Pancreas (tissue), 10 donors: ENCODE measurements at places on chromosomes 2 and 18. TPM values are rescaled to one million over a fixed set of nuclear protein-coding genes. Genes with fewer than 3 reads are reported as not detected.

DNA sequence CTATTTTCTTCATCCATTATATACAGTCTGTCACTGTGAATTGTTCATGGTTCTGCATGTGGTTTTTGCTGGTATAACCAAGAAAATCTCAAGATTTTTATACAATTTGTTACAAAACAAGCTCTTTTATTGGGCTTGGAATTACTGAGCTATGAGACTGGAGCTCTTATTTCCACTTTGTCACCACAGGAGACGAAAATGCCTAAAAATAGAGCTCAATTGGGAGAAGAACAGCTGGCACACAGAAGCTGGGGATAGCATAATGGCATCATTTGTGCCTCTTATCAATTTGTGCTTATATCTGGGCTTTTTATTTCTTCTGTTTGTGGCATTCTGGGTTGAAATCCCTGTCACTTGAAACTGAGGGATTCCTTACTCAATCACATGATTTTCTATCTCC, 219.1 kb downstream of the CALCRL start:
- H3K27ac ChIP-seq = no peak overlapping the region
- H3K4me3 ChIP-seq = no peak overlapping the region
- no peak for DNase-seq
- H3K4me1 ChIP-seq = no peaks in the 10 kb centered on the region
- H3K36me3 ChIP-seq = no peaks in the 10 kb centered on the region
- H3K27me3 ChIP-seq = no peaks in the 10 kb centered on the region

GRCh38 chr2:237181844-237182243, 96.2 kb downstream of the COPS8 start:
- H3K4me1 ChIP-seq = no peaks in the 10 kb centered on the region
- H3K27me3 ChIP-seq = no peaks in the 10 kb centered on the region
- no peaks in the 10 kb centered on the region for H3K36me3 ChIP-seq
- H3K27ac ChIP-seq = no peak overlapping the region
- H3K4me3 ChIP-seq = no peak overlapping the region
- DNase-seq = no peak

CYBRD1 gene
- total RNA-seq = 6.0 TPM

GRCh38 chr2:223328578-223328977, 273.6 kb downstream of the SCG2 start:
- H3K27me3 ChIP-seq = no peaks in the 10 kb centered on the region
- H3K36me3 ChIP-seq = no peaks in the 10 kb centered on the region
- H3K4me1 ChIP-seq = no peaks in the 10 kb centered on the region
- no peak overlapping the region for H3K4me3 ChIP-seq
- DNase-seq = no peak

DNA sequence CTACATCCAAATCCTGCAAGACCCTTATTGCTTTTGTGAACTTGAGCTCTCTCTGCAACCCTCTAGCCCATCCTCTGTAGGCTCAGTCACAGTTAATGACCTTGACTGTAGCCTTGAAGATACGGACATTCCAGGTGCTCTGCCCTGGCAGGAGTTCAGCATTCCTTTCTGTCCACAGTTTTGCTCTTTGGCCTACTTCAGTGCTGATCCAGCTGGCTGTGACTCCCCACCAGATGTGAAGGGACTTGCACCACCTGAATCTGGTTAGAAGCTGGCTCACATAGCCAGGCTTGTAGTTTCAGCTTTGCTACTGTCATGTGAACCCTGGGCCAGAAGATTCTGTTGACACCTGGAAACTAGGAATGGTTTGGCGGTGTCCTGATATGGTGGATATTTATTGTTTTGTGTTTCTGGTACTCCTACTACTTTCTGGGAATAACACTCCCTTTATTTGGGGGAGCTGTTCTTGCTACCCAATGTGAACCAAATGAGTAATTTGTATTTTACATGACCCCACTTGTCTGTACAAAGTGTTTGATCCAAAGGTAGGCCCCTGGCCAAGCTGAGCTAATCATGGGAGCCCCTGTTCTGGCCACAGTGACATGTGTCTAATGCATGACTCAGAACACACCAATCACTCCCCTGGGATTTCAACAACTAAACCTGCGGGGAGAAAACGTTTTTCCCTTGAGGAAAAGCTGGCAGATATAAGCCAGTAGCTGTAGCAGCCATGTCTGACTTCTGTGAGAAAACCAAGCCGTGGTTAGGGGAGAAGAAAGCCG, 73.4 kb downstream of the CDCA7 start:
- H3K27me3 ChIP-seq = no peaks in the 10 kb centered on the region
- no peak for DNase-seq
- no peaks in the 10 kb centered on the region for H3K36me3 ChIP-seq
- H3K4me3 ChIP-seq = no peak overlapping the region
- H3K4me1 ChIP-seq = no peaks in the 10 kb centered on the region

- peaks cover 7% of the 10 kb centered on the region for H3K4me1 ChIP-seq
Observed at GRCh38 chr2:11132036-11132671, 23.1 kb upstream of the SLC66A3 start.

HAT1 gene
- 19.0 TPM for total RNA-seq

TEX44 gene
- total RNA-seq = not detected

DNA sequence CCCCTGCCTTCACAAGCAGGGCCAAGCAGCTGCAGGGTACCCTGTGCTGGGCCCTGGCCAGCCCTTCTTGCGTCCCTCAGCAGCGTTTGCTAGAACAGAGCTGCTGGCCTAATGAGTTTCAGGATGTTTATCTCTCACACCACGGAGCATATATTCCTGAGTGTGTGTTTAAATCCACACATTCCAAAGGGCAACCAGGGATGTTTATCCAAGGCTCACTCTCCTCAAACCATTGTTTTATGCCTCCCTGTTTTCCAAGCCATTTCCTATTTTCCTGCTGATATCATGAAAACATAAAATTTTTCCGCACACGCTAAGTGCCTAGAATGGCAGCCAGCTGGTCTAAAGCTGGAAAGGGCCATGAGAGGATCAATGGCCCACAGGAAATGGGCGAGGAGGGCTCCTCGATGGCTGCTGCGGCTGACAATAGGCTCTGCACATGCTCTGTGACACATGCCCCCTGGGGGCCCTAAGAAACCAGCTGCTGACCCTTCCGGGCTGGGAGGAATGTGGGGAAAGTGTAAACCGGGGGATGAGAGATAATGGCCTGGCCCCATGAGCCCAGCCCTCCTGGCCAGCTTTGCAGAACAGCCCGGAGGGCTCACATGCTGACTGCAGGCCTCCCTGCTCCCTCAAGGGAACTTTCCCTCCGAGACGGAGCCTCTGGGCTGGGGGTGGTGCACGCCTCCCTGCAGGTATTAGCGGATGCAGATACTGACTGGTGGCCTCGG, 194.0 kb downstream of the NDUFA10 start:
- no peak overlapping the region for H3K4me3 ChIP-seq
- no peak for DNase-seq
- H3K27ac ChIP-seq = no peak overlapping the region
- no peaks in the 10 kb centered on the region for H3K36me3 ChIP-seq

GRCh38 chr2:164538240-164538866, 82.9 kb downstream of the GRB14 start:
- no peaks in the 10 kb centered on the region for H3K36me3 ChIP-seq
- no peak overlapping the region for H3K4me3 ChIP-seq
- no peaks in the 10 kb centered on the region for H3K27me3 ChIP-seq
- H3K27ac ChIP-seq = no peak overlapping the region
- peaks cover 8% of the 10 kb centered on the region for H3K4me1 ChIP-seq

PDE11A gene
- total RNA-seq = 1.2 TPM

GRCh38 chr2:205022841-205023240, 477.6 kb downstream of the PARD3B start:
- H3K4me1 ChIP-seq = no peaks in the 10 kb centered on the region
- H3K27me3 ChIP-seq = no peaks in the 10 kb centered on the region
- H3K36me3 ChIP-seq = no peaks in the 10 kb centered on the region
- no peak for DNase-seq

GPR39 gene
- 4.1 TPM for total RNA-seq

DAPL1 gene
- total RNA-seq = 5.1 TPM

- no peaks in the 10 kb centered on the region for H3K27me3 ChIP-seq
- no peaks in the 10 kb centered on the region for H3K4me1 ChIP-seq
- DNase-seq = no peak
- no peak overlapping the region for H3K4me3 ChIP-seq
Observed at GRCh38 chr2:152506843-152507242, 171.9 kb downstream of the FMNL2 start.

POMC gene
- total RNA-seq = 5.4 TPM

GRCh38 chr2:111923276-111923804, 24.9 kb downstream of the MERTK start:
- no peaks in the 10 kb centered on the region for H3K27me3 ChIP-seq
- DNase-seq = no peak
- H3K36me3 ChIP-seq = no peaks in the 10 kb centered on the region
- no peak overlapping the region for H3K4me3 ChIP-seq
- no peak overlapping the region for H3K27ac ChIP-seq
- peaks cover 16% of the 10 kb centered on the region for H3K4me1 ChIP-seq

GRCh38 chr2:158004126-158004764, 97.4 kb upstream of the UPP2 start:
- no peak overlapping the region for H3K27ac ChIP-seq
- H3K27me3 ChIP-seq = no peaks in the 10 kb centered on the region
- no peak overlapping the region for H3K4me3 ChIP-seq
- H3K4me1 ChIP-seq = peaks cover 11% of the 10 kb centered on the region
- no peak for DNase-seq

- H3K27me3 ChIP-seq = no peaks in the 10 kb centered on the region
- no peak for DNase-seq
- H3K4me1 ChIP-seq = no peaks in the 10 kb centered on the region
- no peak overlapping the region for H3K27ac ChIP-seq
- H3K36me3 ChIP-seq = no peaks in the 10 kb centered on the region
Observed at GRCh38 chr2:57465967-57466366, 580.6 kb upstream of the VRK2 start.

DNA sequence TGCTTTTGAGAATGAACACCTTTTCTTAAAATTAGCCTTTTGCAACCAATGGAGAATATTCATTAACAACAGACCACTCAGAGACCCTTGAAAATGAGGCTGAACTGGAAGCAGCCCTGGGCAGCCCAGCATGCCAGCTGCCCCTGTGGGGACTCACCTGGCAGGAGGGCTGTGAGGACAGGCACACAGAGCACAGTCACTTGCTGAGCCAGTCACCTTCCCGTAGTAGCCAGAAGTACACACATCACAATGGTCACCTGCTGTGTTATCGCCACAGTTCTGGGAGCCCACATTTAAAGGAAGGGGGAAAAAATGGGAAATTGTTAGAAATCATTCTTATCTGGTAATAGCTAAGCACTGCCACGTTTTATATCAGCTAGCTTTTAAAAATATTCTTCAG, 115.5 kb downstream of the LAMA1 start:
- no peak overlapping the region for H3K27ac ChIP-seq
- DNase-seq = no peak
- H3K36me3 ChIP-seq = no peaks in the 10 kb centered on the region

CCDC142 gene
- total RNA-seq = 4.9 TPM

GRCh38 chr18:13374468-13375301, 156.1 kb downstream of the LDLRAD4 start:
- no peak for DNase-seq
- H3K4me1 ChIP-seq = no peaks in the 10 kb centered on the region
- no peak overlapping the region for H3K27ac ChIP-seq

ASB18 gene
- total RNA-seq = not detected

DNA sequence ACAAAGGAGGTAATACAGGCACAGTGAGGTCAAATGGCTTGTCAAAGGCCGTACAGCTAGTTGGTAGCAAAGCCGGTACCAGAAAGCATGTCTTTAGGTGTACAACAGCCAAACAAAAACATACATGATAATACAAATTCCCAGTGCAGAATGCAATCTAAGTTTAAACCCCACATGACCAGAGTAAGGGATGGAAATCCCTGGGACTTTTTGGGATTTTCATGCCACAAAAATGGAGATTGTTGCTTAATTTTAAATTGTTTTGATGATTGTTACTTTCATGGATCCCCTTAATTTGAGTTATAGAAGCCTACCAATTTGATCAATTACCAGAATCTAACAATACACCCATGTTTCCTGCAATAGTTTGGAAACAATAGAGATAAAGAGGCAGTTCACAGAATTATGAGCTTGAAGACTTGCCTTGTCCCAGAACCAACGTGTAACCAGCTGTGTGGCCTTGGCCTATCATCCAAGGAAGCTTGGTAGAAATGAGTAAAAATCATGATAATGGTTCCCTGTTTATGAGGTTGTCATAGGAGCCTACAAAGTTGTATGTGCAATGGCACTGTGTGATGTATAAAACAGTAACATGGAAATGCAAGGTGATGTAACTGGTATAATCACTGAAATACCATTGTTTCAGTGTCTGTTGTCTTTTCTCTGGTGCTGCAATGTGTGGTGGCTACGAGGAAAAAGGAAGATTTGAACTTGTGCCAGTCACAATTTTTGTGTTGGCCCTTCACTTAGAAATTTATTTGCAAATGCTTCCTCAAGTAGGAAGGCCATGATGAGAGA, 85.3 kb downstream of the ZEB2 start:
- H3K4me1 ChIP-seq = no peaks in the 10 kb centered on the region
- H3K27ac ChIP-seq = no peak overlapping the region
- DNase-seq = no peak
- H3K36me3 ChIP-seq = no peaks in the 10 kb centered on the region

- no peaks in the 10 kb centered on the region for H3K36me3 ChIP-seq
- peaks cover 10% of the 10 kb centered on the region for H3K4me1 ChIP-seq
- H3K27me3 ChIP-seq = no peaks in the 10 kb centered on the region
Observed at GRCh38 chr2:68589963-68590362, 53.4 kb upstream of the PROKR1 start.

- H3K27ac ChIP-seq = no peak overlapping the region
- no peaks in the 10 kb centered on the region for H3K27me3 ChIP-seq
- DNase-seq = no peak
- H3K4me1 ChIP-seq = no peaks in the 10 kb centered on the region
Observed at GRCh38 chr18:40179729-40180461, 1775.1 kb upstream of the PIK3C3 start.

CCDC148 gene
- 0.38 TPM for total RNA-seq

GRCh38 chr18:77161383-77161782, 28.8 kb upstream of the MBP start:
- H3K27ac ChIP-seq = no peak overlapping the region
- no peak for DNase-seq
- H3K4me1 ChIP-seq = no peaks in the 10 kb centered on the region
- no peak overlapping the region for H3K4me3 ChIP-seq
- no peaks in the 10 kb centered on the region for H3K36me3 ChIP-seq

HS1BP3 gene
- 9.5 TPM for total RNA-seq

ANKAR gene
- 6.2 TPM for total RNA-seq

DNA sequence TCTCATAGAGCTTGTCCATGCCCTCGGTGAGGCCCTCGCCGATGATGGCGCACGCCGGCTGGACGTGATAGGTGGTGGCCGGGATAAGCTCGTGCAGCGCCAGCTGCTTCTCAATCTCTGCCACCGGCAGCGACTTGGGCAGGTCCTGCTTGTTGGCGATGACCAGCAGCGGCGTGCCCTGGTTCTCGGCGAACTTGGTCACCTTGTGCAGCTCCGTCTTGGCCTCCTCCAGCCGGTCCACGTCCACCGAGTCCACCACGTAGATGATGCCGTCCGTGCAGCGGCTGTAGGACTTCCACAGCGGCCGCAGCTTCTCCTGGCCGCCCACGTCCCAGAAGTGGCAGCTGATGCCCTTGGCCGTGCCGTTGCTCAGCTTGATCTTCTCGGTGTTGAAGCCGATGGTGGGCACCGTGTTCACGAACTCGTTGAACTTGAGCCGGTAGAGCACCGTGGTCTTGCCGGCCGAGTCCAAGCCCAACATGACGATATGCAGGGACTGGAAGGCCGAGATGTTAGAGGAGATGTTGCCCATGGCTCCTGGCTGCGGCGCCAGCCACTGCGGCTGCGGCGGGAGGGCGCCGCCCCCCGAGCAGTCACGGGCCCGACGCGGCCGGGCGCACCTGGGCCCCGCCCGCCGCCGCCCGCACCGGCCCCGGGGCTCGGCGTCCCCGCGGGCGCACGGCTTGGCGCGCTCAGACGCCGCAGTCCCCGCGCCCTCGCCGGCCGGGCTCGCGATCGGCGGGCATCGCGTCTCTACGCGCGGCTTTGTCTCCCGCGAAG, 636 bp downstream of the ARL4C start:
- DNase-seq = peak; percentile 33
- no peaks in the 10 kb centered on the region for H3K36me3 ChIP-seq
- peak overlapping the region; percentile 57 for H3K27ac ChIP-seq
- peaks cover 3% of the 10 kb centered on the region for H3K4me1 ChIP-seq
- peak overlapping the region; percentile 68 for H3K4me3 ChIP-seq
